Testis (tissue), 5 donors: ENCODE measurements at places on chromosomes 12 and 14.

DNA sequence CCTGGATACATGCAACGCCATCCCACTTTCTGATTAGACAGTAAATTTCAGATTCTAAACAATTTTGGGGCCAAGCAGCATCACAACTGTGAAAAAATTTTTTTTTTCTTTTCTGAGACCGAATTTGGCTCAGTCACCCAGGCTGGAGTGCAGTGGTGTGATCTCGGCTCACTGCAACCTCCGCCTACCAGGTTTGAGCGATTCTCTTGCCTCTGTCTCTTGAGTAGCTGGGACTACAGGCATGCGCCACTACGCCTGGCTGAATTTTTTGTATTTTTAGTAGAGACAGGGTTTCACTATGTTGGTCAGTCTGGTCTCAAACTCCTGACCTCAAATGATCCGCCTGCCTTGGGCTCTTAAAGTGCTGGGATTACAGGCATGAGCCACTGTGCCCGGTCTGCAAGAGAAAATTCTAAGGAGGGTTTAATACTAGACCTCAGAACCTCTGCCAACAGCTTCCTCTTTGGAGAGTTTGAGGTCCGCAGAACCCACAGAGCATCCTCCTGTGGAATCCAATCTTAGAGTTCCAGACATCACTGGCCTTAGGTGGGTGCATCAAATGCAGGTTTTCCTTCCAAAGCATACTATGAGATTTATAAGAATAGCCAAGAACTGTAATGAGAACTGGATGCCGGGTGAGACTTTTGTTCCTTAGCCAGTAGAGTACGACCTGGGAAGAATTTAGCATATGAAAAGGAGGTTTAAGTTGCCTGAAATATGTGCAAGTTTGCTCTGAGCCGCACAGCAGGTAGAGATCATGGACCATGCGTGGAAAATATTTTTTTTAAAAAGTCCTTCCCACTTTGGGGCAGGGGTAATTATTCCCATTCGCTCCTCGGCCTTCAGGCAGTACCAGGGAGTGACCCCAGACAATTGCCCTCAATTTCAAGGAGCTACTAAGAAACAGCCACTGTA is 7.8 kb upstream of the PHC1 start:
- no peak for DNase-seq

- no peak for DNase-seq
Observed at GRCh38 chr12:90023207-90023900, 314.7 kb upstream of the ATP2B1 start.

DNA sequence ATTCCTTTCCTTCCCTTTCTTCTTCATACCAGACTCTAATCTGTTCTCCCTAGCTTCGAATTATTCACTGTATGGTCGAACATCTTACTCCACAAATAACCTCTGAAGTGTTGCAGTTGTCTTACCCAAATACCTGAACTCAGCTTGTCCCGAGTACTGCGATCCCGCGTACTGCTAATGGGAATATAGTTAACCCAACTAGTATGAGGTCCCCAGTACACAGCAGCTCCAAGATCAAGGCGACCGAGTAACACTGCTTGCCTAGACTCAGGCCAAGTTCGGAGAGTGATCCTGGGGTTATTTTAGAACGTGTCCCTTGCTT is 462 bp upstream of the ETNK1 start:
- no peak for DNase-seq

DNA sequence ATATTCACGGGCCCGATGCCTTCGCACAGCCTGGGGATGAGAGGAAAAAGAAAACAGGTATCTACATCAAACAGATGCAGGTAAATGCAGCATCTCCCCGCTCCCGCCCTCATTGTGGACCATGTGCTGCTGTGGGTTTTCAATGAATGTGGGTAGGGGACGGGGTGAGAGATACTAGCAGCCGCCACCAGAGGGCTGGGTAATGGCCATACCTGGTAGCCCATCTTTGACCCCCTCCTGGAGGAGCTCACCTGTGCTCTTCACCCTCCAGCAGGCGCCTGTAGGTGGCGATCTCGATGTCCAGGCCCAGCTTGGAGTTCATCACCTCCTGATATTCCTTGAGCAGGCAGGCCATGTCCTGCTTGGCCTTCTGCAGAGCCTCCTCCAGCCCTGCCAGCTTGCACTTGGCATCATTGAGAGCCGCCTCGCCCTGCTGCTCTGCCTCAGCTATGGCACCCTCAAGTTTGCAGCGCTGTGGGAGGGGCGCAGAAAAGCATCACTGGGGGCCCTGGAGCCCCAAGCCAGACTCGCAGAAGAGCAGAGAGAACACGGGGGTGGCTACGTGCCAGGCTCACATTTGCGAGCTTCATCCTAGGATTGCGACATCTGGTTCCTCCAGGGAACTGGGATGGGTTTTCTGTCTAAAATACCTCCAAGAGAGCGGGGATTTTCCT is 10.2 kb downstream of the KRT82 start:
- DNase-seq = peak; percentile 45

DNA sequence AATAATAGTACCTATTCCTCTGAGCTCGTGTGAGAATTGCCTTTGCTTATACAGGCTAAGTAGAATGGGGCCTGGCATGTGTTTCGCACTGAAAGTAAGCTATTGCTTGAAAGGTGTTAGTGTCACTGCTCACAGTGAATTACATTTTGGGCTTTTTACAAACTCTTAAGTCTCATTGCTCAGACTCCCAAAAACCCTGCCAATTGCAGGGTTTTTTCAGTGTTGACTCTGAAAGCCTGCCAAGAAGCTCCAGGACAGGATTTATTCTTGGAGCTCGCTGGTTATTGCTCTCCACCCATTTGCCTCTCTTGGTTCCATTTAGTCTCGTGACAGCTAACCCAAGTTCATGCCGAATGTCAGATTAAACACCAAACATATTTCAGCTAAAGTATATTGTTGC is 39.8 kb downstream of the NOPCHAP1 start:
- peak; percentile 71 for DNase-seq

- DNase-seq = peak; percentile 17
Observed at GRCh38 chr14:44657696-44658388, 150.8 kb upstream of the FSCB start.

DNA sequence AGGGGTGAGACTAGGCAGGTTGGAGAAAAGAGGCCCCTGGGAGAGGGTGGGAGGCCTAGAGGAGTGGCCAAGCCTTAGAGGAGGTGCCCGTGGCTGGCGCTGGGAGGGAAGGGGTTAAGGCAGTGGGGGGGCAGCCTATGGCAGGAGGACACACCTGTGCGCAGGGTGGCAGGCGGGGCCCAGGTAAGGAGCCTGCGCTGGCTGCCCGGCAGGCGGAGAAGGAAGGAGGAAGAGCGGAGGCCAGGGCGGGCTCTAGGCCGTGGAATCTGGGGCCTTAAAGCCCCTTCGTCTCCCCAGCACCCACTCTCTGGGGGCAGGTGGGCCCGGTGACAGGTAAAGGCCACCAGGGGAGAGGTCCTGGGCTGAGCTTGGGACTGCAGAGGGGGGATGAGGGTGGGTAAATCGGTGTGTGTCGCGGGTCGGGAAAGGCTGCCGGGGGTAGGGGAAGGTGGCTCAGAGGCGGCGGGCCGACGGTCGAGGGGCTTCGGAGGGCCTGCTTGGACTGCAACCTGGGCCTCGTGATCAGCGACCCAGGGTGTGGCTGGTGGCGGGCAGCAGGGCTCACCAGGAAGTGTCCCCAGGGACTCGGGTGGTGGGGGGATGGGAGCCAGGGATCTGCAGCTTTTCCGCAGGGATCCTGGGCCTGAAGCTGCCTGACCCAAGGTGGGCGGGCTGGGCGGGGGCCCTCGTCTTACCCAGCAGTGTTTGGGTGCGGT is 7.3 kb downstream of the PHB2 start:
- no peak for DNase-seq

DNA sequence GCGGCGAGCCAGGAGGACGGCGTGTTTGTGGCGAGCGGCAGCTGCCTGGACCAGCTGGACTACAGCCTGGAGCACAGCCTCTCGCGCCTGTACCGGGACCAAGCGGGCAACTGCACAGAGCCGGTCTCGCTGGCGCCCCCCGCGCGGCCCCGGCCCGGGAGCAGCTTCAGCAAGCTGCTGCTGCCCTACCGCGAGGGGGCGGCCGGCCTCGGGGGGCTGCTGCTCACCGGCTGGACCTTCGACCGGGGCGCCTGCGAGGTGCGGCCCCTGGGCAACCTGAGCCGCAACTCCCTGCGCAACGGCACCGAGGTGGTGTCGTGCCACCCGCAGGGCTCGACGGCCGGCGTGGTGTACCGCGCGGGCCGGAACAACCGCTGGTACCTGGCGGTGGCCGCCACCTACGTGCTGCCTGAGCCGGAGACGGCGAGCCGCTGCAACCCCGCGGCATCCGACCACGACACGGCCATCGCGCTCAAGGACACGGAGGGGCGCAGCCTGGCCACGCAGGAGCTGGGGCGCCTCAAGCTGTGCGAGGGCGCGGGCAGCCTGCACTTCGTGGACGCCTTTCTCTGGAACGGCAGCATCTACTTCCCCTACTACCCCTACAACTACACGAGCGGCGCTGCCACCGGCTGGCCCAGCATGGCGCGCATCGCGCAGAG is 873 bp downstream of the PLXNC1 start:
- DNase-seq = peak; percentile 56

GRCh38 chr12:3432868-3433267 is 58.1 kb upstream of the PRMT8 start:
- DNase-seq = no peak

DNA sequence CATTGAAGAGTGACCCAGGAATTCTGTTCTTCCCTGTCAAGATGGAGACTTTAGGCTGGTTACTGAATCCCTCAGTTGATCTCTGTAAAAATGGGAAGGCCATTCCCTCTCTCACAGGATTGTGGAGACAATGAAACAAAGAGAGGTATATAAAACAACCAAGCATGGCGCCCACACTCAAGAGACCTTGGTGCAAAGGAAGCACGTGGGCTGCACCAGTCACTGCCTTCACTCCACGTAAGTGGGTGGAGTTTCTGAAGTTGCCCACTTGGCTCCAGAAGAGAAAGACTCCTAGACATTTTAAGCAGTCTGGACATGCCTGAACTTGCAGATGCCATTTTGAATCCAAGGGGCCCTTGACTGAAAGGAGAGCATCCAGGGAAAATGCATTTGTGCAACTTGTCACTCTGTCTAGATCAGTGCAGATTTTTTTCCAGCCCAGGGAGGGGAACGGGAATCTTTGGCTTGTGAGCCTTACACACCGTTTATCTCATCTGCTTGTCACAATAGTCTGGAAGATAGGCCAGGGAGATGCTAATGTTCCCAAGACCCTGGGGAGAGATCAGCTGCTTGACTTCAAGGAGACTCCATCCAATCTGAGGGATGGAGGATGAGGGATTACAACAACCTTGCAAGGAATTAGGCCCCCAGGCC is 96.9 kb upstream of the TBX3 start:
- no peak for DNase-seq

GRCh38 chr14:89098254-89098653 is 273.8 kb downstream of the TTC8 start:
- DNase-seq = no peak

- no peak for DNase-seq
Observed at GRCh38 chr14:56002342-56002741, 115.9 kb upstream of the PELI2 start.

DNA sequence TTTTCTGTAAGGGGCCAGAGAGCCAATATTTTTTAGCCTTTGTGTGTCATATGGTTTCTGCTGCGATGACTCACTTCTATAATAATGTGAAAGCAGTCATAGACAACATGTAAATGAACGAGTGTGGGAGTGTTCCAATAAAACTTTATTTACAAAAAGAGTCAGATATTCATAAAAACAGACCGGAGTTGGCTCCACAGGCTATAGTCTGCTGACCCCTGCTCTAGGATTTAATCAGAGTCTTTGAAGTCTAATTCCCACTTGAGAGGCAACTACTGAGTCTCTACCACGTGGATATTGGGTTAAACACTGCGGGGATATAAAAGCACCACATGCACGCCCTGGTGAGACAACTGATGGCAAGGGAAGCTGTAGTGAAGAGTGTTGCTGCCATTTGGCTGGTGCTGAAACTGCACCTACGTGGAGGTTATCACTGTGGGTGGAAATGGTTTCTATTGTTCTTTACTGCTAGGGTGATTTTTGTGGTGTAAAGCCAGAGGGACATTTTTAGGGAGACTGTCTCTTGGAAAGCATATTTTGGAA is 3.6 kb upstream of the NINJ2 start:
- no peak for DNase-seq

DNA sequence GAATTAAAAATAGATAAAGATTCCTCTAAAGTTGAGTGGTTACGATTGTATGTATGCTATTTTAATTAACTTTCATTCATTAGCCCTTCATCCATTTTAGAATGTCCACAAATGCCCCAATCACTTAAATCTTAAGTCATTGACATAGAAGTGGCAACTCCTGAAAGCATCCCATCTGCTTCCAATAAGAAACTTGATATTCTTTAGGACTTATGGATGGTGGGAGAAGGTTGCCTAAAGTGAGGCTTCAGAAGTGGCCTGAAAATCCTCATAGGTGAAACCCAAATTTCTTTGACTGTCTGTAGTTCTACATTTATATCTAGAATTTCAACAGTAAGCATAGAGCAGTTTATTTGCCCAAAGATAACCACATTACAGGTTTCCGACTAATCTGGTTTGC is 161.7 kb upstream of the HMGA2 start:
- DNase-seq = no peak

DNA sequence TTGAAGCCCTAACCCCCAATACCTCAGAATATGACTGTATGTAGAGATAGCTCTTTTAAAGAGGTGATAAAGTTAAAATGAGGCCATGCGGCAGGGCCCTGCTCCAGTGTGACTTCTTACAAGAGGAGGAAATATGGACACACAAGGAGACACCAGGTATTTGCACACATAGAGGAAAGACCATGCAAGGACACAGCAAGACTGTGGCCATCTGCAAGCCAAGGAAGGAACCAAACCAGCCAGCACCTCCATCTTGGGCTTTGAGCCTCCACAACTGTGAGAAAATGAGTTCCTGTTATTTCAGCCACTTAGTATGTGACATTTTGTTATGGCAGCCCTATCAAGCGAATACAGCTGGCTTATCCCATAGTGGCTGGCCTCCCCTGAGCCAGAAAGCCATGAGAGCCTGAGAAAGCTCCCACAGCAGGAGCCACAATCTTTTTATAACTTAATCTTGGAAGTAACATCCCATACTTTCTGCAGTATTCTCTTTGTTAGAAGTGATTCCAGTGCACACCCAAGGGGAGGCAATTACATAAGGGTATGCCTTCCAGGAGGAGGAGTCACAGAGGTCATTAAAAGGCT is 48.0 kb downstream of the TGFB3 start:
- DNase-seq = no peak

DNA sequence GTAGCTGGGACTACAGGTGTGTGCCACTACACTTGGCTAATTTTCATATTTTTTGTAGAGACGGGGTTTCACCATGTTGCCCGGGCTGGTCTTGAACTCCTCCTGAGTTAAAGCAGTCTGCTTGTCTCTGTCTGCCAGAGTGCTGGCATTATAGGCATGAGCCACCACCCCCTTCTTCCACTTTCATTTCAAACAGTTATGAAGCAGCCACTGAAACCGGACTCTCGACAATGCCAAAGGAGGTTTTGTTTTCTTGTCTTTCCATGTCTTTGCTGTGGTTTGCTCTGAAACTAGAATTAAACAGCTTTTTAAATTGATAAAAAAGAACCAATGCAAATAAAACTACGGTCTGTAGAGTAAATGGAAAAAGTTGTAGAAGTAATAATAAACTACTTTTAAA is 30.4 kb downstream of the RAP1B start:
- no peak for DNase-seq

GRCh38 chr12:55996715-55997534 is at the start of gene SUOX:
Gene SUOX (plus strand): TSS chr12:55997276. CDS start chr12:56002222, 4,946 bp downstream.
- DNase-seq = peak; percentile 98
